ENCODE measurements at places on chromosomes 1 and 21. TPM values are rescaled to one million over a fixed set of nuclear protein-coding genes. Genes with fewer than 3 reads are reported as not detected.
A peak's percentile ranks its signal among the peaks of the same experiment; 100 is the strongest.

DNA sequence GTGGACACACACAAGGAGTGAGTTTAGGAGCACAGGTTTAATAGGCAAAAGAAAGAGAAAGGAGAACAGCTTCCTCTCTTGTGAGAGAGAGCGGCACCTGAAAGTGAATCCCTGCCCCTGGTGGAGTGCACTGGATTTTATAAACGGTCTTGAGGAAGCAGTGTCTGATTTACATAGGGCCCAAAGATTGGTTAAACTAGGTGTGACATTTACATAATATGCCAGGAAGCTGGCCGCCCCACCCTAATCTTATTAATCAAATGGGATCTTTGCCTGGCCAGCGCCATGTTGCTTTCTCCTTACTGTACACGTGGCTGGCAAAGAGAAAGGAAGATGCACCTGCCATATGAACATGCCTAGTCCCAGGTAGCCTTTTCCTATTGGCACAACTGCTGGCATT is 38.7 kb downstream of the CFH start:
- DNase-seq = no peak

HMCN1 gene
- 11.6 TPM for total RNA-seq

KRTAP10-6 gene
- not detected for total RNA-seq

GRCh38 chr21:38544661-38545060 is 46.4 kb upstream of the ERG start:
- DNase-seq = no peak

HSD3B1 gene
- total RNA-seq = 61.3 TPM

DNA sequence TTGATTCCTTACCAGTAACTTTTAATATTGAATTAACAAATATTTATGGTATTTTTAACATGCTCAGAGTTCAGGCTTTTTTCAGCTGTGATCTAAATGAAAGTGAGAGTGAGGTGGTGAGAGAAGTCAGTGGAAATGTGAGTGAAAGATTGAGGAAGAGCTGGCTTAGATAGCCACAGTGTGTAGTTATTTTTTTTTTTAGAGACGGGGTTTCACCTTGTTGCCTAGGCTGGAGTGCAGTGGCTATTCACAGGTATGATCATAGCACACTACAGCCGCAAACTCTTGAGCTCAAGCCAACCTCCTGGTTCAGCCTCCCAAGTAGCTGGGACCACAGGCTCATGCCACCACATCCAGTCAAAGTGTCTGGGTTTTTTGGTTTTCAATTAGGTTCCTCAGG is 10.9 kb downstream of the RNF11 start:
- DNase-seq = no peak

LCE1A gene
- not detected for total RNA-seq

DNA sequence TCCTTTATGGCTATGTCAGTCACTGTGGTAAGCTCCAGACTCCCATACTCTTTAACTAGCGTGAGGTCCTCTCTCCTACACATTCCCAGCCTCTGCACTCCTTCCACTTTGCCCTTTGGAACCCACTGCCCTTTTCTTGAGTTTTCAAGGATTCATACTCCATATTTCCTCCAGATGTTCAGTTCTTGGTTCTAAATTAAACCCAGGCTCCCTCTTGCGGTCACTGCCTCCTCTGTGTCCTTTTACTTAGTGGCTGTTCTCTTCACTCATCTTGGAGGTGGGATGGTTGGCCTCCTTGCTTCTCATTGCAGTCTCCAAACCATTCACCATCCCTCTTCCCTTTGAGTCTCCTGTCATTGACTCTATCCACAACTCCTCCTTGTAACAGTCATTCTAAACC is 208.1 kb downstream of the TGFB2 start:
- DNase-seq = no peak

- no peak for DNase-seq
These were observed 102.4 kb downstream of the FMN2 start for GRCh38 chr1:240194120-240194519.

- DNase-seq = no peak
These were observed 82.5 kb downstream of the NPHP4 start for GRCh38 chr1:5909576-5910275.

GRCh38 chr1:155970531-155971167 is 7.7 kb downstream of the ARHGEF2 start:
- DNase-seq = peak; percentile 85

DNA sequence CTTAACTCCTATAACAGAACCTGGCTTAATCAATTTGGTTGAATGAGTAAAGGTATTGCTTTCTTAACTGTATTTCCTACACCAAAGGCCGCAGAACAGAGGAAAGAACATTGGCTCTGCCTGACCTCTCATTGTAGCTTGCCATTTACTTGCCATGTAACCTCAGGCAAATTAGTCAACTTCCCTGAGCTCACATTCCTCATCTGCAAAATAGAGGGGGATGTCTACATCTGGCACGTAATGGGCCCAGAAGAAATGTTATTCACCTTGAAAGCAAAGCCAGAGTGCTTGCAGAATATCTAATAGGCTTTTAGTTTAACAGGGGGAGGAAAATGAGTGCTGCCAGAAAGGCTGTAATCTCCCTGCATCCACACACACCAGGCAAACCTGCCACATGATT is 44.3 kb downstream of the LAMC2 start:
- DNase-seq = no peak

TSSK3 gene
- total RNA-seq = not detected

KRTAP19-5 gene
- total RNA-seq = not detected

DNA sequence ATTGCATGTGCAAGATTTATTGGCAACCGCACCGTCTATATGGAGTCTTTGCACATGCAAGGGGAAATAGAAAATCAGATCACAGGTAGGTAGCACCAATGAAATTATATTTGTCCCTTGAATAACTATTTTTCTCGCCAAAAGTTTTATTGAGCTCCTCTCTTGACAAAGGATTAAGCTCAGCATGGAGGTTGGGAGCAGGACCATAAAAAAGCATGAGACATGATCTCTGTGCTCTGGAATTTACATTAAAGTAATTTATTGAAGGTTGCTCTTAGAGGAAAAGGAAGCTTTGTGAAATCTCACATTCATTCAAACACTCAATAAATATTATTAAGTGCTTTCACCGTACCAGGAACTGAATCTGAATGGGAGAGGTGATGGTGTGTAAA is 66.0 kb upstream of the UBE2U start:
- no peak for DNase-seq

LYPD8 gene
- not detected for total RNA-seq

- no peak for DNase-seq
These were observed 2.4 kb upstream of the RAB4A start for GRCh38 chr1:229268505-229268904.

DNA sequence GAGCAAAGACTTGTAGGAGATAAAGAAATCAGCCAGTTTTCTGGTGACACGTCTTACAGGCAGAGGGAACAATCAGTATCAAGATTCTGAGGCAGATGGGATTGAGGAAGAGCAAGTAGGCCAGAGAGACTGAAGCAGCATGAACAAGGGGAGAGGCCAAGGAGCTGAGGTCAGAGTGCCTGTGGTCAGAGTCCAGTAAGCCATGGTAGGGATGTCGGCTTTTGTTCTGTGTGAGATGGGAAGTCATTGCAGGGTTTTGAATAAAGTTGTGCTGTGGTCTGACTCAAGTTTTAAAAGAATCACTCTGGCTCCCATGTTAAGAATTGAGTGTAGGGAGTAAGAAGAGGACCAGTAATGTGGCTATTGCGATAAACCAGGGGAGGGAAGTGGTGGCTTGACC is 85.9 kb upstream of the IVNS1ABP start:
- DNase-seq = no peak

DNA sequence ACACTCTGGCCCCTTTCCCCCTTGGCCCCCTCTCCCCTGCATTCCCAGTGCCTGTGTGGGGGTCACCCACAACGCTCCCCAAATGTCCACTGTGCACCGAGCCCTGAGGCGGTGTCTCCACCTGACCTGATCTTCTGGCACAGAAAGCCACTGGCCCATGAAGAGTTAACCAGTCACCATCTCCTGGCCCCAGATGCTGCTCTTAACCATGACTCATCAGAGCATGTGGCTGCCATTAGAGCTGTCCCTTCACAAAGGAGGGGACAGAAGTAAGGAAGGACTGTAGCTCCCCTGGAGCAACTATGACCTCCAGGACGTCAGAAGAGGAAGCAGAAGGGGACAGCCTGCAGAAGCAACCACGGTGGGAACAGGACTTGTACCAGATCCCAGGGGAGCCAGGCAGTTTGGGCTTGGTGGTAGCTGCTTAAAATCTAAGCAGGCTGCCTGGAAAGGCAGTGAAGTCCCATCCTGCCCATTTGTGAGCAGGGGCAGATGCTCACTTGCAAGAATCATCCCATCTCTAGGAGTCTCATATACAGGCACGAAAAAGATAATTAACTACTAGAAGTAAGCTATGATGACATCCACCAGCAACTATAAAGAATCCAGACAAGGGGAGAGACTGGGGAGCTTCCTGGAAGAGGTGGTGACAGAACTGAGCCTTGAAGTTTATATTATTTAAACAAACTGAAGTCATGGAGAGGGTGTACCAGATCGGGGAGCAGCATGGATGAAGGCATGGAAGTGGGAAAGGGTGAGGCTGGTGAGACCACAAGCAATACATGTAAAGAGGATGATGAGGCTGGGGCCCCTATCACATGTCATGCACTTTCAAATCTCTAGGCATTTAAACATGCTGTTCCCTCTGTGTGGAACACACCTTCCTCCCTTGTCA is 1.1 kb upstream of the TTC39A start:
- peak; percentile 65 for DNase-seq

DNA sequence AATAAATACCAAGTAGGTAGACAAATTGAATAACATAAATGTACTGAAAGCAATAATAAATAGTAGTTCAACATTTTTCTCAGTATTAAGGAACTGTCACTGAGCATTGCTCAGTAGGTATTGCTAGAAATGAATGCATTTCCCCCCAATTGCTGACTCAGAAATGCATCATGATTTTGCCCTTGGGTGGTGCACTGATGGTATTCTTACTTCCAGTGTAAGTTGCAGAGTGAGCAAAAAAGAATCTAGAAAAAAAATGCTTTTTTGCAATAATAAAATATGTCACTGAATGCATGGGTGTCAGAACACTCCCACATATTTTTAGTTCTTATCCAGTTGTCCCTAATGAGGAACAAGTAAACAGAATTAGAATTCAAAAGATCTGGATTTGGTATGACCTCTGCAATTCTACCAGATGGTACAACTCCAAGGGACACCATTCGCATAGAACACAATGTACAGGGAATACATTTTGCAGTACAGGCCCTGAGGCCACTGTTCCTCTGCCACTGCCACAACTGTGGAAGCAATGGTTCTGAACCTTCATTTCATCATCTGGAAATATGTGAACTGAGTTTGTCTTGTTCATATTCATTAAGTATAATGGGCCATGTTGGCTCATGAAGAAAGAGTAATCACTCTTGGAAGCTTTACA is 78.0 kb downstream of the ATP6V1G3 start:
- no peak for DNase-seq

GRCh38 chr1:54894271-54894670 is 7.3 kb upstream of the DHCR24 start:
- no peak for DNase-seq

C1QTNF12 gene
- total RNA-seq = 58.0 TPM

DNA sequence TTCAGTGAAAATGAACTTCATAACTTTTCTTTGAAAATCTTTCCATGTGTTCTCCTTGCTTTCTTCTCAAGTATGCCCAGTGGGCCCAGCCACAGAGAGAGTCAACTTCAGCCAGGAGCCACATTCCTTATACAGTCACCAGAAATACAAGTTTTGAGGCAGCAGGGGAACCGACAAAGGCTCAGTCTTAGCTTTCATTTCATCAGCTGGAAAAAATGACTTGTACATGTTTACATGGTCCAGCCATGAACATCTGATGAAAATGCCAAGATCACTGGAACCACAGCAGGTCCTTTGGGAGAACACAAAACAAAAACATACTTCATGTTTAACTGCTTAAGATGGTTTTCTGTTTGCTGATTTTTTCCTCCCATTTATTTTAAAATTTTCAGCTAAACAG is 72.5 kb downstream of the SYDE2 start:
- no peak for DNase-seq

DNA sequence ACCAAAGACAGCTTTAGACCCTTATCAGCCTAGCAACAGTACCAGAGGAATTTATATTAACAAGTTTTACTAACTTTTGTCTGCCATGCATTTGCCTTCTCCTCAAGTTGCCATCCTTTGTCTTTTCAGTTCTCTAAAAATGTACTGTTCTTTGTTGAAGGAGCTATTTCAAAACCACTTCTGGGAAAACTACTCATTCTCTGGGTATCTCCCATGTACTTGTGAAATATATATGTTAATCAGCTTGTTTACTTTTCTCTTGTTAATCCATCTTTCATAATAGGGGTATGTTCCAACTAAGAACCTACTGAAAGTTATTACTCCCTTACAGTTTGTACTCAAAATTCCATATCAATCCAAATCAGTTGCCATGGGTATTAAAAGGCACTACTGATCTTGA is 16.3 kb downstream of the DPYD start:
- DNase-seq = no peak

EXO1 gene
- total RNA-seq = 0.66 TPM

NT5C1A gene
- not detected for total RNA-seq

GRCh38 chr1:20447794-20448193 is 38.2 kb downstream of the CAMK2N1 start:
- DNase-seq = no peak

TDRD5 gene
- not detected for total RNA-seq

DNA sequence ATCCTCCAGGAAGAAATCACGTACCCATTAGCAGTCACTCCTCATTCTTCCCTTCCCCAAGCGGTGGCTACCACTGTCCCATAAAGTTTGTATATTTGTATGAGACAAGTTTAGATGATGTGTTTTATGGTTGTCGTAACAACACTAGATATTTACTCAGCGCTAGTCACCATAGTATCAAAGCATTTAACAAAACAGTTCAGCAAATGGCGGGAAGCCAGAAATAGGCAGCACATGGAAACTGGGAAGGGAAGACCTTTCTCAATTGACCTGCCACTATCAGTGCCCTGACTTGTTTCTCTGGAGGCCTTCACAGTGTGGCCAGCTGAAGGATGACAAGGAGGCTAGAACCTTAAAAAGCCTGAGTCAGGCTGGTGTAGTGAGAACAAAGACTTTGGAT is 31.1 kb downstream of the CNST start:
- peak; percentile 71 for DNase-seq

GRCh38 chr1:39110325-39110851 is 84.2 kb downstream of the NDUFS5 start:
- no peak for DNase-seq

DNA sequence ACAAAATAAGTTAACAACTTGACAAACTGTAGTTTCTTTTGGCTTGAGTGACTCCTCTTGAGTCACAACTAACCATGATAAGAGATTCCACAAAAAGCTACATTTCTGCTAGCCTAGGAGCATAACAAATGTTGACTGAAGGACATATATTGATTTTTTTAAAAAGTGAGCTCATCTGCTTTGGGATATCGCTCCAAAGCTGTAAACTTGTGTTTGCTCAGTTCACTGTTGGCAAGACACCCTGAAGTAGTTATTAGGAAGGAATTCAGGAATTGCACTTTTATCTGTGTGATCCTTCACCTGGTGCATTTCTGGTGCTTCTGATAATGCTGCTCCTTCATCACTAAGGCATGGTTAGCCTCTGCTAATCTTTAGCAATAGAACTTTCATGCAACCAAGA is 23.7 kb downstream of the RWDD3 start:
- DNase-seq = no peak
